Activated CD8-positive, alpha-beta memory T cell treated with anti-CD3 and anti-CD28 coated beads, Interleukin-2, amount 50 U/mL, for 4 hours (primary cell): ENCODE measurements at places on chromosomes 5 and 9.

- peak; percentile 59 for DNase-seq
Observed at GRCh38 chr5:134510970-134511795, 14.3 kb upstream of the JADE2 start.

GRCh38 chr9:95512709-95513095 is 4.1 kb downstream of the PTCH1 start:
- no peak for DNase-seq

DNA sequence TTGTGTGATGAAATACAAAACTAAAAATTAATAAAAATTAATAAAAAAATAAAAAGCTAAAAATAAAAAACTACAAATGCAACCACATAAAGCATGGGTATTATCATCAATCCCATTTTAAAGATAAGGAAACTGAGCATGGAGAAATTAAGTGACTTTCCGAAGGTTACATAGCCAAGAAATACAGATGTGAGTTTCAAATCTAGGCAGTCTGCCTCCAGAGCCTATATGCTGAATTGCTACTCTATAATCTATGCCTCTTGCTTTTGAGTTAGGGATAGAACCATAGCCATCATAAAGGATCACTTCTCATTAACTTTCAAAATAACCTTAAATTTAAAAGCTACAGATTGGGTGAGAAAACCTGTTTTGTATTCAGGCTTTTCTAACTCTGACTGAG is 18.8 kb upstream of the ERAP2 start:
- no peak for DNase-seq

- DNase-seq, result no peak
Observed at GRCh38 chr5:158283397-158283796, 424.5 kb upstream of the CLINT1 start.
